GM12891 (cell line): ENCODE measurements at places on chromosomes 1 and 21.
A peak's percentile ranks its signal among the peaks of the same experiment; 100 is the strongest.

DNA sequence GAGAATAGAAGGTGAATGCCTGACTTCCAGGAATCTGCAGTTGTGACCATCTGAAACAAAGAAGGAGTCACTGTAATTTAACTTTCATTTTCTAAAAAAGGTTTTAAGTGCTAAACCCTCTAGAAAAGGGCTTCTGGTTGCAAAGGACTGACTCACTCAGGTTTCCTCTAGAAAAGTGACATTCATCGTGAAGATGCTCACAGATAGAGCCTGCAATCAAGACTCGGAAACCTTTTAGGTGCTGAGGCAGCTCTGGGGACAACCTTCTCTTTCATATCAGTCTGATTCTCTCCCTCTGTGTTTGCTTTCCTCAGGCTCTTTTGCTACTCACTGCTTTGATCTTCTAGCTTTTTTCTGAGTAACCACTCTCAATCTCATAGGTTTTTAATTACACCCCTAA is 8.2 kb downstream of the BCL9 start:
- DNase-seq, result no peak

DNA sequence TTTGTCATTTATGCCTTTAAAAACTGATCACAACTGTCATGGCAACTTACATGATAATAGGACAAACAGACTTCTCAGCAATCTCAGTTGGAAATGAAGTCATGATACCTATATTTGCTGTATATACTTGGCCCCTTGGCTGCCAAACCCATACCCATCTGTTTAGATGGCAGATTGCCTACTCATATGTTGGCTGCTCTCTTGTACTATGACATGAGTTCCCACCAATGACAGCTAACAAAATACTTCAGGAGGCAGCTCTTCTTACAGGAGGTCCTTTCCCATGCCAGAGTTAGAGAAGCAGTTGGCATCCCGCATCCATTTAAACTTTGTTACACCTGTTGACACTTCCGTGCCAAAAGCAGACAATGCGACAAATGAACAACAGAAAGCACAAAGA is 603.1 kb upstream of the ADGRL2 start:
- DNase-seq, result no peak

DNA sequence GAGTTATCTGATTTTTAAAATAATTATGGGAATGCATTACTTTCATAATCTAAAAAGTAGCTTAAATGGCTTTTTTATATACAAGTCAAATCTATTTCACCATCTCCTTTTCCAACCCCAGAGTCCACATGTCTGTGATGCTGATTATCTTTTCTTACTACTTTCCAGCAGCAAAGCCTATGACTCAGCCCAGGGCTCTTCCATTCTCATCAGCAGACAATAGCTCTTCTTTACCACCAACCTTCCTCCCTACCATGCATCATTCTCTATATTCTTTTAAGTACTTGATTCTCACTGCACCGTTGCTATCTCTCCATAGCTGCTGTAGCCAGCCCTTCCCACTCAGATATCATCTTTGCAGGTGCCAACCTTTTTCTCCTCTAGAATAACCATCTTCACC is 61.3 kb downstream of the OVGP1 start:
- DNase-seq, result no peak

DNA sequence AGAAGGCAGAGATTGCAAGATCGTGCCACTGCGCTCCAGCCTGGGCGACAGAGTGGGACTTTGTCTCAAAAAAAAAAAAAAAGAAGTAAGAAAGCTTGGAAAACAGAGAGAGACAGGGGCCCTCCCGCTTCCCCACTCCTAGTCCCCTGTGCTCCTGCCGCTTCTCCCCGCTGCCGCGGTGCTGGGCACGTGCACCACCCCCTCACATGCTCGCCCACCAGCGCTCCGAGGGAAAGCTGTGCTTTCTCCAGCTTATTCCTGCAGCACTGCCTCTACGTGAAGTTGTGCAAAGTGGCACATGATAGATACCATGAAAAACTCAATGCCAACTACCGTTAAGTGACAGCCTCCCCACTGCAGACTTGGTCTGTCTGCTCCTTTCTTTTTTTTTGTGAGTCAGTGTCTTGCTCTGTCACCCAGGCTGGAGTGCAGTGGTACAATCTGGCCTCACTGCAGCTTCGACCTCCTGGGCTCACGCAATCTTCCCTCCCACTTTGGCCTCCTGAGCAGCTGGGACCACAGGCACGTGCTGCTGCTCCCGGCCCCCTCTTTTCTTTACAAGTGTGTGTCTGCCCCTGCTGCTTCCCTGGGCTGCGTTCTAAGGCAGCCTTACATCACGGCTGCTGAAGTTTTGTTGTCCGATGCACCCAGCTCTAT is 15.4 kb downstream of the SLX9 start:
- DNase-seq, result no peak

DNA sequence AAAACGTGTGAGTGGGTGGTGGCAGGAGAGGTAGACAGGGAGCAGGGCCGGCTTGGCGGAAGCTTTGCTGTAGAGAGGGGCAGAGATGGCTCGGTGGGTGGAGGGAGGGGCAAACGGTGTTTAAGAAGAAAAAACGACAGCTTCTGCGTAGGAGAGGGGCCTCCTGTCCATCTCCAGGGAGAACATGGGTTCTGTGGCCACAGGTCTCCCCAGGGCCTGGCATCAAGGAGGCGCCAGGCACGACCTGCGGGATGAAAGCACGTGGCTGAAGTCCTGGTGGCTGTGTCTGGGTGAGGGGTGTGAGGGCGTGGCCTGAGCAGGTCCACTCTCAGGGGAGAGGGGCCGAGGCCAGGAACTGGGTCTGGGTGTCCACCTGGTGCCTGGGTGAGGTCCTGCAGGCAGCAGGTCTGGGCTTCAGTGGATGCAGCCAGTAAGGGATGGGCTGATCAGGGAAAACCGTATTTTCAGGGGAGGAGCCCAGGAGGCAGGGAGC is 940 bp upstream of the PRKCZ start:
- DNase-seq, result no peak

DNA sequence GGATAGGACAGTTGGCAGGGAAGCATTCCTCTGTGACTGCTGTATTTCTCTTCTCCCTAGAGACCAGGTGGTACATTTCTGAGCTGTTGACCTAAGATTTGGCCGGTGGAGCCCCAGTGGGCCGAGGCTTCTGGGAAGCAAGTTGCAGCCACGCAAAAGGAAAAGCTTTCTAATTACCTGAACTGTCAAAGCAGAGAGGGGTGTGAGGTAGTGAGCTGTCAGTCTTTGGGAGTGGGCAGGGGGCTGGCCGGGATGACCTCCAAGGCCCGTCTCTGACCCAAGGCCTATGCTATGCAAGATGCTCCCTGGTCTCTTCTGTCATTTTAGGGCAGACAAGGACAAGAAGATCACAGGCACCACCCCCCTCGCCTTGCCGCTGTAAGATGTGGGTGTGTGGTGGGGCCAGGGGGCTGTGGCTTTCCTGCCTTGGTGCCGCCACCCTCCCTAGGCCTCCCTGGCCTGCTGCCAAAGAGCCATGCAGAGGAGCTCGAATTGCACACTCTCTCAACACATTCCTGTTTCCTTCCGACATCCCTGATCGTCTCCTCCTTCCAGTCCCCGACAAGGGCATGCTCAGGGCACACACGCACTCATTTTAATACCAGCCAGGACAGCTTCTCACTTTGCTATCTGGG is 7.7 kb downstream of the PADI1 start:
- DNase-seq, result no peak

DNA sequence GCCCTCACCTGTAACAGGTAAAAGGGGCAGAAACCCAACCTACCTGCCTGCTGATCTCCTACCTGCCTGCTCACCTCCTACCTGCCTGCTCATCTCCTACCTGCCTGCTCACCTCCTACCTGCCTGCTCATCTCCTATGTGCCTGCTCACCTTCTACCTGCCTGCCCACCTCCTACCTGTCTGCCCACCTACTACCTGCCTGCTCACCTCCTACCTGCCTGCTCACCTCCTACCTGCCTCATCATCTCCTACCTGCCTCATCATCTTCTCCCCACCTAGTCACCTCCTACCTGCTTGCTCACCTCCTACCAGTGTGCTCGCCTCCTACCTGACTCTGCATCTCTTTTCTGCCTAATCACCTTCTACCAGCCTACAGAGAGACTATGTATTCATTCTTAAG is 452.9 kb downstream of the MATN1 start:
- no peak for DNase-seq

- no peak for DNase-seq
Observed at GRCh38 chr1:162946701-162947100, 85.7 kb upstream of the CCDC190 start.

GRCh38 chr1:84968101-84968500 is 28.8 kb downstream of the MCOLN2 start:
- no peak for DNase-seq

- DNase-seq, result no peak
Observed at GRCh38 chr1:225137976-225138375, 208.5 kb downstream of the DNAH14 start.

DNA sequence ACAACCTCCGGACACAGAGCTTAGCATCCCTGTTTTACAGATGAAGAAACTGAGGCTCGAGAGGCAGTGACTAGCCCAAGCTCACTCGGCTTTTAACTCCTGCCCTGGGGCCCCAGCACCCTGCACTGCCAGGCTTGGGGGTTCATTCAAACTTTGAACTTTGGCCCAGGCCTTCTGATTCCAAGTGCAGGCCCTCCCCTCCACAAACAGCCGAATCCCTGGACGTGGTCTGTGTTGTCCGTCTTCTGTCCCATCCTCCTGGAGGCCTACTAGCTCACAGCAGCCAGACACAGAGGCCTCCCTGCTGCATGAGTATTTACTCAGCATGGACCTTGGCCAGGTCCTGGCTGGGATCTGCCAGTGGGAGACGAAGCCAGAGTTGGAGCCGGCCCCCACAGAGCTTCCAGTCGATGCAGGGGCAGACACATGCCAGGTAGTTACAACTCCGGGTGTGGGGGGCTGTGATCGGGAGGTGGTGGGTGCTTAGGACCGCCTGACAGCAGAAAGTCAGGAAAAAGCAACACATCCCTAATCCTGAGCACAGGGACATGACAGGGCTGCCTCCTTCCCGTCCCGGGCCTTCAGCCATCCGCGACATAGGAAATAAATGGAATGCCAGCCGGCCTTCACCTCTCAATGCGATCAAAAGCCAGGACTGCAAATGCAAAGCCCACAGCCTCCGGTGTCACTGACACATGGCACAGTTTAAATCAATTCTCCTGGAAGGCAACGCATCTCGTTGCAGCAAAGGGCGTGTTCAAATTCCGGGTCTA is 7.4 kb downstream of the IFFO2 start:
- DNase-seq, result no peak

DNA sequence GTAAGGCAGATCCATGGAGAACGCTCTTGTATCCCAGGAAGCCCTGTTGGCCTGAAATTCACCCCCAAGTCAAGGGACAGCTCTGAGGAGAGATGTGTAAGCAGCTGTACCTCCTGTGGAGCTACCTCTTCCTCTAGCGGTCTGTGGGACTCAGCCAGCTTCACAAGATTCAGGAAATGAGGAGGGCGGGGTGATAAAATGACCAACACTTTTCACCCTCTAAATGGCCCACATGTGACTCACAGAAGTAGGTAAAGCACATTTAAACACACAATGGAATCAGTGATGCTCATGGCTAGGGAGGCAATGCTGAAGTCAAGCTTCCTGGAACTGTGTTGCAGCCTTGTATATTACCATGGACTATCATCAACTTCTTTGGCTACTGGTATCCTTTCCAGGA is at the start of gene SH2D1B:
Gene SH2D1B (minus strand): TSS at position 135 of the 400 bp plus-strand sequence. CDS start 120 bp downstream, at position 15.
- DNase-seq, result no peak

GRCh38 chr1:187275346-187275745 is 446.6 kb downstream of the PLA2G4A start:
- DNase-seq, result no peak

- no peak for DNase-seq
Observed at GRCh38 chr1:68384321-68384813, 65.4 kb downstream of the RPE65 start.

GRCh38 chr1:111754984-111755330 is 744 bp upstream of the DDX20 start:
- peak; percentile 24 for DNase-seq

DNA sequence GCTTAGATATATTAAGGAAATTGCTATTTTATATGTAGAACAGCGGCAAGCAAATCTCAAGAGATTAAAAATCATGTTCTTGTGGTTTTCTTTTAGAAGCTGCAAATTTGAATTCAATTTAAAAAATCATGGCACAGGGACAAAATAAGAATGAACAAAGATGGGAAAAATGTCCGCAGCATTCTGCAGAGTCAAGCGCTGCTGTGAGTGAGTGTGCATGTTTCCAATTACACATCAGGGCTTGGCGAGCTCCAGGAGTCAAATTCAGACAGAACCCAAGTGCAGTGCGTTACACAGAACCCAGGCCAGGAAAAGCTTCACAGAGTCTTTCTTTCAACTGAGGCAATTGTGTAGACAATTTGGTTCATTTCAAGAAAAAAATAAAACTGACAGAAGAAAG is 33.3 kb upstream of the ERG start:
- DNase-seq, result no peak

- DNase-seq, result no peak
Observed at GRCh38 chr1:109528712-109529111, 11.0 kb upstream of the GPR61 start.

DNA sequence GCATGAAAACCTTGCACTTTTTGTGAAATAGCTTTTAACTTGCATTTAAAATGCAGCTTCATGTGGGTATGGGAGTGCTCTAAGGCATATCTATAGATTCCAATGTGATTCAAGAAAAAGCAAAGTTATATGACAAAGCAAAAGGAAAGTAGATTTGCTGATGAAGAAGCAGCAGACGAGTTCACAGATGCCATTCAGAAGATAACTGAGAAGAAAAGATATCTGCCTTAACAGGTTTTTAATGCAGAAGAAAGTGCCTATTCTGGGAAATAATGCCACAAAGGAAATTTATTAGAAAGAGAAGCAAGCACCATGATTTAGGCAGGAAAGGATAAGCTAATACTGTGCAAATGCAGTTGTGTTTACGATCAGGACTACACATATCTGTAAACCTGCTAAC is 68.1 kb downstream of the PHTF1 start:
- DNase-seq, result no peak

DNA sequence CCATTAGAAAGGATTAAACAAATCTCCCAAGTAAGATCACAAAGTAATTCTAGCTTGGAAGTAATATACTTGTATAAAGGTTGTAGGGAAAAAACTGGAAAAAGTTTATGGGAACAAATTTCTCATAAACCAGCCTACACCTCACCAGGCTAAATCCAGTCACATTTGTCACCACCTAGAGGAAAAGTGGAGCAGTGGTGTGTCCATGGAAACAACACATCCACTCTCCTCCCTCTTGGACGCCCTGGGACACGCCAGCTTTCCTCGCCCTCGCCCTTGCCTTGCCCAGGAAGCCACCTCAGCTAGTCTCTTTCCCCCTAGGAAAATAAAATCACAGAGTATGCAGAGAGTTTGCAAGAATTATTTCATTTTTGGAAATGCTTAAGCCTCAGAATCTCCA is 2.2 kb downstream of the PALMD start:
- no peak for DNase-seq

DNA sequence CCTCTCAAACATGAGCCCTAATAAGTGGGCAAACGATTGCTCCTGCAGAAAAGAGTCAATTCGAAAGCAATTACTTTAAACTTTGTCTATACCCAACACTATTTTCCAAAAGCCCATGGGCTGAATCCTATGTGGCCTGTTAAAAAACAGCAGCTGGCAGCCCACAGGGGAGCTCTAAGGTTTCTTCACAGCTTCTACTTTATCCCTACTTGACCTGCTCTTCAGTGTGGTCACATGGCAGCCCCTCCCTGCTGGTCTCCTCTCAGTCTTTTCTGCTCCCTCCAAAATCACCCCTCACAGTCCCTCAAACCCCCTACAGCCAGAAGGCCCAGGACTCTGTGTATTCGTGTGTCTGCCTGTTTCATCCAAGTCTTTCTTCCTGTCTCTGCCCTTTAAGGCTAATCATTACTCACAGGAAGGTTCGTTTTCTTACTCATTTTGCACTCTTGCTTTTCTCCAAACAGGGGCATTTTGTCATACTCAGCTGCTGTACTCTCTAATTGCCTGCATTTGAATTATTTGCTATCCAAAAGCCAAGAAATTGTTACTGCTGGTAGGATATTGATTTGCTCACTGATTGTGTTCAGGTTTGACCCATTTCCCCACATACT is 62.4 kb upstream of the FAM3B start:
- no peak for DNase-seq
